ENCODE measurements at places on chromosomes 16 and 17. TPM values are rescaled to one million over a fixed set of nuclear protein-coding genes. Genes with fewer than 3 reads are reported as not detected.

GSDMA gene
- 0.20 TPM for polyA plus RNA-seq

MEIOC gene
- not detected for polyA plus RNA-seq

MRPS23 gene
- polyA plus RNA-seq = 10.8 TPM

PYCARD gene
- 31.7 TPM for polyA plus RNA-seq
